Suprapubic skin (tissue), 4 donors: ENCODE measurements at places on chromosomes 12 and 14. TPM values are rescaled to one million over a fixed set of nuclear protein-coding genes. Genes with fewer than 3 reads are reported as not detected.

DNA sequence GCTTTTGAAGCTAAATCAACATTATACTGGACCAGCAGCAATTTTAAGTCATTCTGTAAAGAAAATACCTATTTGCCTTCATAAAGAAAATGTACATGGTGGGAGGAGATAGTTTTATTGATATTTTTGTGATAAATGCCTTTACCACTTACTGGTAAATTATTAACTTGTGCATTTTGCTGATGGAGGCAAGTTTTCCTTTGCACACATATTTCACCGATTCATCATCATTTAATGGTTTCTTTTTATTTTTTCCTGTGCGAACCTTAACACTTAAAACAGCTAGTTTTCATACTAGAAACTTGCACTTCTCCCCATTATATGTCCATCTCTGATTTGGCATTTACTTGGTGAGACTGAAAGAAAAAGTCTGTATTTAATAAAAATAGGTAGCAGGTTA, 239.3 kb downstream of the TRHDE start:
- DNase-seq, result no peak

DNA sequence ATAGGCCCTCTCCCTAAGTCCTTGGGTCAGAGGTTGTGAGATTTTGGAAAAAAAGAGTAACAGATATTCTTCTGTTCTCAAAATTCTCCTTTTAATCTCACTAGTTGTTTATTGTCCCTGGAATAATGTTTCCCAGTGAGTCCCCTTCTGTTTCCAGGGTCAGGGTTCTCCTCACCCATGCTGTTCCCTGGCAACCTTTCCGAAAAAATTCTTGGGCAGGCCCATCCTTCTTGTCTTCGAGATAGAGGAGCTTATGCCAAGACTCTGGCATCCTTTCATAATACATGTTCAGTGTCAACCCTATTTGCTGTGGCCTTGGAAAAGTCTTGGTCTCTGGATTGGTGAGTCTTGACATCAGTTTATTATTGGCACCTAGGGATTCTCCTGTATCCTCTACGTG, 212.4 kb upstream of the FAR2 start:
- no peak for DNase-seq

DNA sequence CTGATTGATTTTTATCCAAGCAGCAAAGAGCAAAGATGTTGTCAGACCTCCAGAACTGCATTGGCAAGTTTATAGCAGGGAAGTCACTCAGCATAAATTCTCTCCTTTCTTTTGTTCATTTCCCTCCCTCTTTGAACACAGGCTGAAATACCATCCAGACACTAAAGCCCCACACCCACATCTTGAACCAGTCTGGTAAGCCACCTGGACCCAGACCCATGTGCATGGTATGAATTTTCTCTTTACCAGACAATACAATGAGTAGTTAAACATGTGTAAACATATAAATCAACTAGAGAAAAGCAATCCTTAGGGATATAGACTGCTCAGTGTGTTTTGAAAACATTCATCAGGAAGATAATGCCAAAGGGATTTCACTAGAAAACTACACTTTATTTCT, 488.3 kb upstream of the FLRT2 start:
- DNase-seq, result no peak

Gene CEP128
- total RNA-seq, result 7.4 TPM

Gene KCNA5
- not detected for total RNA-seq

Gene ZDHHC22
- total RNA-seq, result not detected
